Right ventricle myocardium inferior (tissue), 1 donor: ENCODE measurements at places on chromosomes 12 and 14. TPM values are rescaled to one million over a fixed set of nuclear protein-coding genes. Genes with fewer than 3 reads are reported as not detected.

- no peak for DNase-seq
Observed at GRCh38 chr12:30533558-30534265, 162.0 kb downstream of the IPO8 start.

DNA sequence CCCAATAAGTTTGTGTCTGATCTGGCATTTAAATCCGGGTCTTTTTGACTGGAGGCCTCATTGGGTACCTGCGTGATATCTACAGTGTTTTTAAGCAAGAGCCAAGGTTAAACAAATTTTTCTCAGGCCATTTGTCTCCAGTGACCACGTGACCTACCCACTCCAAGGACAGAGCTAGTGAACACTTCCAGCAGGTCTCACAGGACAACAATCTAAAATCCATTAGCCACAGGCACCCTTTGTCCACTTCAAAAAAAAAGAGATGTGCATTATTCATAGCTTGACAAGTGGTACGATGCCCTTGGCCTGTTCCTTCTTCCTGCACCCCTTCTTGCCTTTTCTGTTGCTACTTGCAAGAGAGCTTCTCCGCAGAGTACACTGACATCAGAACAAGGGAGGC is 109.6 kb upstream of the GSC start:
- DNase-seq, result no peak

GRCh38 chr12:38159591-38160317 is 156.8 kb upstream of the ALG10B start:
- DNase-seq, result no peak

DNA sequence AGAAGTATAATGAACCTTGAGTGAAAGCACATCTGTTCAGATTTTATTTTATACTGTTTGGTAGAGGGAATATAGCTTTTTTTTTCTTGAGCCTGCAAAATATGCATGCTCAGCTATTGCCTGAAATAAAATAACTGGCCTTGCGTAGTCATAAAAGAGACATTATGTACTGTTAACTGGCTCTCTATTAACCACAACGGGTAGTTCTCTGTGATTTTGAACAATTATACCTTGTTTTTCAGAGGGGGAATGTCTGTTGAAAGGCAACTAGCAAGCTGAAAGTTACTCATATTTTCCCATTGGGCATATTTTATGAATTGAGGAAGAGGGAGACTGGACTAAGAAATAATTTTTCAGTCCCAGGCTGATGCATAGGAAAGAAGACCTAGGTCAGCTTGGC is 62.6 kb downstream of the FIGNL2 start:
- no peak for DNase-seq

GRCh38 chr12:123771261-123771660 is 9.2 kb downstream of the DNAH10 start:
- no peak for DNase-seq

BHLHE41 gene
- 34.5 TPM for total RNA-seq

TMEM229B gene
- total RNA-seq, result 4.2 TPM
